PC-3 (cell line): ENCODE measurements at places on chromosomes 13 and 19. TPM values are rescaled to one million over a fixed set of nuclear protein-coding genes. Genes with fewer than 3 reads are reported as not detected.

GRCh38 chr13:69948016-69948415 is 159.6 kb upstream of the ATXN8OS start:
- DNase-seq = no peak

GRCh38 chr19:42301646-42302203 is at the start of gene PRR19:
PRR19 (plus strand) TSS chr19:42302132; CDS start chr19:42309585, 7,453 bp downstream.
- no peak for DNase-seq

GRCh38 chr19:43316591-43317319 is 36.7 kb upstream of the CD177 start:
- peak; percentile 87 for DNase-seq

DNA sequence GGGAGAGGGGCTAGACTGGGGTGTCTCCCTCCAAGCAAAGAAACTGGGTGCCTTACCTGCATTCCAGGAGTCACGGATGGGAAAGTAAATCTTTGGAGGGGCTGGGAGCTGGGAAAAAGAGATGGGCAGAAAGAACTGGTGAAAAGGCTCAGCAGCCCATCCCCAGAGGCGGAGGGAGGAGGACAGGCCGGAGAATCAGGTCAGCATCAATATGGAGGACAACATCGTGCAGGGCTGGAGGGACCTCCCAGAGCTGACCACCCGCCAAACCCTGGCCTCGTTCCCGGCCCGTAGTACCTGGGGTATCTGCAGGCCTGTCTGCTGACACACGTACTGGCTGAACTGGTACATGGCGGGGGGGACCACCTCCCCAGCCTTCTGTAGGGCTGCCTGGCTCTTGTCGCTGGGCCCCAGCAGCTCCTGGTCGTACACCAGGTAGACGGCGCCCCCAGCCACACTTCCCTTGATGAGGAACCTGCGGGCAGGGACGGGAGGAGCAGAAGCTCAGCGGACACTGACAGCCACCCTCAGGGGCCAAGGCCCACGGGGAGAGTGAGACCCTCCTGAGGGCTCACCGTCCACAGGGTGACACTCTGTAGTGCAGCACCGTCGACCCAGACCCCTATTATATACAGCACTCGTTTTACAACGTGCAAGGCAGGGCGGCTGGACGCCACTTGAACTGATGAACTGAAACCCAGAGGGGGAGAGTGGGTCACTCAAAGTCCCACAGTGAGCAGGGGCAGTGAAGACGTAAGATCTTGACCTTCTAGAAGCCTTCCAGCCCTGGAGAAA is 830 bp downstream of the MICOS13 start:
- DNase-seq = no peak

DNA sequence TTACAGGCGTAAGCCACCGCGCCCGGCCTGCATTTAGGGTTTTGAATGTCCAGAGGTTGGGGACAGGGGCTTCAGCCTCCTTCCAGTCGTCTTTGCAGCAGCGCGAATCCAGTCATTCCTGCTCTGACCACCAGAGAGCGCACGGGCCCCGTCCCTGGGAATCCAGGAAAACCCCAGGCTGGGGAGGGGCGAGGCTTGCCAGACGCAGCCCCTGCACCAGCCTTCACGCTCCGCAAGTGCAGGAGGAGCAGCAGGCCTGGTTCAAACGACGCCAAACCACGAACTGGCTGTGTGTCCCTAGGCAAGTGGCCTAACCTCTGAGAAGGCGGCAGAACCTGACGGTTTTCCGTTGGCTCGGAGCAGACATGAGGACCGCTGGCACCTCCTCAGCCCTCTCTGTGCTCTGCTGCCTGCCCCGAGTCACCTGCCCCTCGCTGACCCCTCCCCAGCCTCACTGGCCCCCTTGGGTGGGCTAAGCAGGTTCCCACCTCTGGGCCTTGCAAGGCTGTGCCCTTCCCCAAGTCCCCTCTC is 2.0 kb upstream of the RNF126 start:
- DNase-seq = peak; percentile 82

- DNase-seq = no peak
Observed at GRCh38 chr13:97318532-97318931, 96.4 kb downstream of the MBNL2 start.

GRCh38 chr19:296476-297225 is 5.4 kb upstream of the PLPP2 start:
- DNase-seq = no peak

DNA sequence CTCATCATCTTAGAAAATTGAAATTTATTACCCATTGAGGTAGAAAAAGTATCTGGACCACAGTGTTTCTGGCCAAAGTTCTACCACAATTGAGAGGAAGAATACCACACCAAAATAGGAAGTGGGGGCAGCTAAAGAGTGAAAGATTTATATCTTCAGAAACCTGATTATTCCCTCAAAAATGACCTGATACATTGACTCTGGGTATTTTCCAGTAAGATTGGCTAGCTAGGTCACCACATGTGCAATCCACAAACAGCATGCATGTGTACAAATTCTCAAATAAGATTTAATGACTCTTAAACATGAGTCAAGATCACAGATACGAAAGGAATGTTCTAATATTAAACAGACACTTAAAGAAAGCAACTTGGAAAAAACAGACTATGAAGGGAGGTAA is 1516.2 kb upstream of the PCDH20 start:
- DNase-seq = peak; percentile 33

- peak; percentile 90 for DNase-seq
Observed at GRCh38 chr13:110346661-110347067, 39.6 kb downstream of the COL4A2 start.

DNA sequence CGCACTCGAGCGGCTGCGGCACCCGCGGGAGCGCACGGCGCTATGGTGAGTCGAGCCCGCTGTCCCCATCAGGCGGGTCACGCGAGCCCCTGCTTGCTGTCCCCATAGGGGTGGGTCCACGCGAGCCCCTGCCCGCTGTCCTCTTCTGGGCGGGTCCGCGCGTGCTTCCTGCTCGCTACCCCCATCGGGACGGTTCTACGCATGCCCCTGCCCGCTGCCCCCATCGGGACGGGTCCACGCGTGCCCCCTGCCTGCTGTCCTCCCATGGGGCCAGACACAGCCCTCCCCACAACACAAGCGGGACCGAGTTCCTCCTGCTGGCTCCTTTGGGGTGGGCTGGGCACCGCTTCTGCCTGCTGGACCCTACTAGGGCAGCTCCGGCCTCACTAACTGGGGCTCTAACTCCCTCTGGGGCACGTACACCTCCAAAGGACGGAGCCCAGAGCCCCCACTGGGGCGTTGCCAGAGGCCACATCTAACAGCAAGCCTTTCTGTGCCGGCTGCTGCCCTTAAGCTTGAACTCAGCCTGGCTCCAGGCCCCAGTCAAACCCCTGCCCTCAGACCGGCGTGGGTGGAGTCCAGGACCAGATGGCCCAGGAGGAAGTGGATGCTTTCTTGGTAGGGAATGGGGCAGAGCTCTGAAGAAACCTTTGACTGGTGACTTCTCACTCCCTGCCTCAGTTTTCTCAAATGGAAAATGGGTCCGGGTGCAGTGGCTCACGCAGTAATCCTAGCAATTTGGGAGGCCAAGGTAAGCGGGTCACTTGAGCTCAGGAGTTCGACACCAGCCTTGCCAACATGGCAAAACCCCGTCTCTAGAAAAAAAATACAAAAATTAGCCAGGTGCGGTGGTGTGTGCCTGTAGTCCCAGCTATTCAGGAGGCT is 722 bp downstream of the COLGALT1 start:
- DNase-seq = peak; percentile 43

DNA sequence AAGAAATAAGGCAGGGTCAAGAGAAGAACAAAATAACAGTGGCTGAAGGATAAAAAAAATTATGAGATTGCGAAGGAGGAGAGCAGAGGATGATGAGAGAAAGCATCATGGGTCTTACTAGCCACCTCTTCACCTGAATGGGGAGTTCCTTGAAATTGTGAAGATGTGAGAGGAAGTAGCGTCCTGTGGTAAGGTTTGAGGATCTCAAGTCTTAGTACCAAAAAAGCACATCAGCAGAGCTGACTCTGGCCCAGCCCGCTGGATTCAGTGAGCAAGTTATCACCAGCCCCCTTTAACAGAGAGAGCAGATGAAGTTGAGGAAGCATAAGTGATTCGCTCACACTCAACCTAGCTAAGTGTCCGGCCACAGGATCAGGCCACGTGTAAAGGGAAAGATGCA is 61.8 kb downstream of the RXFP2 start:
- no peak for DNase-seq

GRCh38 chr13:46903748-46904147 is 6.9 kb upstream of the HTR2A start:
- DNase-seq = peak; percentile 37

GRCh38 chr13:24159357-24159756 is 1.2 kb upstream of the SPATA13 start:
- DNase-seq = no peak

- DNase-seq = no peak
Observed at GRCh38 chr19:38310279-38310670, 5.5 kb downstream of the YIF1B start.

DNA sequence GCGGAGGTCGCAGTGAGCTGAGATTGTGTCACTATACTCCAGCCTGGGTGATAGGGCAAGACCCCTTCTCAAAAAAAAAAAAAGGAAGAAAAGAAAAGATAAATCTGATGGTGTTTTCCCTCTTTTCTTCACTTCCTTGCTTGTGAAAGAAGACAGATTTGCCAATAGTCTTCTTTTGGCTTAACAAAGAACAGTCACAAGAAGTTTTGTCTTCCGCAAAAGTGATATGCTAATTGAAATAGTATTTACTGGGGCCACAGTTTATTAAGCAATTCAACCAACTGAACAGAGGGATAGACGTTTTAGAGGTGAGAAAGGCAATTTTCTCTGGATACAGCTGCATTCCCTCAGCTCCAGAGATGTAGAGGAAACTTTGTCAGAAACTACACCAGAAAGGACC is 22.9 kb upstream of the PLAUR start:
- no peak for DNase-seq

- DNase-seq = peak; percentile 53
Observed at GRCh38 chr13:41813426-41813825, 147.5 kb downstream of the VWA8 start.

GRCh38 chr13:68261105-68261504 is 1031.0 kb upstream of the PCDH9 start:
- DNase-seq = no peak

GRCh38 chr19:54153731-54154326 is 5.7 kb downstream of the LENG1 start:
- DNase-seq = no peak

DNA sequence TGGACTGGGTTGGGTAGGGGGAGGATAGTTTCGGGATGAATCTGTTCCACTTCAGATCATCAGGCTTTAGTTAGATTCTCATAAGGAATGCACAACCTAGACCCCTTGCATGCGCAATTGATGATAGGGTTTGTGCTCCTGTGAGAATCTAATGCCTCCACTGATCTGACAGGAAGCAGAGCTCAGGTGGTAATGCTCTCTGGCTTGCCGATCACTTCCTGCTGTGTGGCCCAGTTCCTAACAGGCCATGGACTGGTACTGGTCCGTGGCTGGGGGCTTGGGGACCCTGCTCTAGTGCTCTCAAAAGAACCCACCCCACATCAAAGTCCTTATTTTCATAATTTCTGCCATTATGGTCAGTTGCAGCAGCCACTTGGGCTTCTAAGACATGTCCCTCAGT is 30.1 kb downstream of the DNAJC3 start:
- DNase-seq = no peak

DNA sequence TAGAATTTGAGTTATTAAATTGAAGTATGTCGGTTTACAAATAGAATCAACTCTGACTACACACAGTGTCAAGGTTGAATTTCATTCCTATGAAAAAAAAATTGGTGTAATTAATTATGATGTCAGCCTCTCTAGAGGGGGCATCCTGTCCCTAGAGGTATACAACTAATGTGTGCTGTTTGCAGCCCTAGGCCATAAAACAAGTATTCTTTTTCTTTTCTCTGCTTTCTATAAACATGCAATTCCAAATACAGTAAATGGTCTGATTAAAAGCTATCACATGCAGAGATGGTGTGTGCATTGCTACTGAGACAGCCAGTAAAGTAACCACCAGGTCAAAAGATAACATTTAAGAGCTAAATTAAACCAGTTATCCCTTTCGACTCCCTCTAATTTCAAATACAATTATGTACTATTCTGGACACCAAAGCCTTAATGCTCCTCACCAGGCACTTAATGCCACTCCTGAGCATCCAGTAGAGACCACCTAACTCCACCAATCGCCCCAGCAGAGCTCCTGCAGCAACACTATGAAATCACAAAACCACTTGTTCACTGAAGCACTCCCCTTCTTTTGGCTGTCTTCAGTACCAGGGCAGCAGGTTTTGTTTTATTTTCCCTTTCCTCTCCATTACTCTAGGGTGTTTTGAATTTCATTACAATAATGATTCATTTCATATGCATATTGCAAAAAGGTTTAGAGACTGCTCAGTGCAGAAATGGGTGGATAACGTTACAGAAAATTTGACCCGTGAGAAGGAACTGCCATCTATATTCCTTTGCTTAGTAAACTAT is 426.9 kb downstream of the PCDH9 start:
- DNase-seq = no peak

DNA sequence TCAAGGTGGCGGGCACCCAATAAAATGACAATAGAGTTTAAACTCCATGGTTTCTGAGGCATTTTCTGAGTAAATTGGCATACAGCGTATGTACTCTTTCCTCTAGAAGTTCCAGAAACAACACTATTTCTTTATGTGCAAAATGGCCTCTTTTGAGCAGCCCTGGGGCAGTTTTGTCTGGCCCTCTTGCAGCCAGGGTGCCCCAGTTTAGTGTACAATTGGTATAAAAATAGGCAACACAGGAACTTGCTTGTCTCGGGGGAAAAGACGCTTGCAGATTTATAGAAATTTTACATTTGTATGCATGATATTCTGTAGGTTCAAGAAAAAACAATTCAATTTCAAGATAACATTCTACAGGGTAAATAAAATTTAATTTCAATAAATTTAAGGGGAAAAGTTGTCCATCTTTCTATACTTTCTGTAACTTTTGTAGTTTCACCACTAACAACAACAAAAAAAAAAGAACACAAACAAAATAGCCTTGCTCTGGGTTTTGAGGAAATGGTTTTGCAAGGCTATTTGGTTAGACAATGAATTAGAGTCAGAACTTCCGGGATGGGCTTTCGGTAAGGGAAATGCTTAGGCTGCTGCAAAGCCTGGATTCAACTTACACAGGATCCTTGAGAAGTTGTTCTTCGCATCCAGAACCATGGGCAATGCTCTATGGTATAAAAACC is 45.3 kb downstream of the LRCH1 start:
- DNase-seq = no peak

GRCh38 chr13:72166102-72166650 is 299.2 kb upstream of the DACH1 start:
- DNase-seq = peak; percentile 62

- no peak for DNase-seq
Observed at GRCh38 chr19:32252333-32252669, 93.1 kb upstream of the ZNF507 start.

- DNase-seq = no peak
Observed at GRCh38 chr13:50691176-50691680, 152.3 kb downstream of the DLEU7 start.

- DNase-seq = peak; percentile 43
Observed at GRCh38 chr13:90154311-90154960, 1193.1 kb upstream of the MIR17HG start.

- peak; percentile 38 for DNase-seq
Observed at GRCh38 chr13:110173247-110173818, 133.6 kb downstream of the COL4A1 start.

The ZNF177 gene
- 1.3 and 1.4 TPM in 2 replicates for total RNA-seq

The ADGRL1 gene
- 37.2 and 39.3 TPM in 2 replicates for total RNA-seq

The NDFIP2 gene
- total RNA-seq = 17.9 and 19.5 TPM in 2 replicates

The OR4F17 gene
- 0.15 TPM in 1 of 2 replicates, not detected in the other for total RNA-seq

The KCTD12 gene
- 7.0 and 7.8 TPM in 2 replicates for total RNA-seq

The CPB2 gene
- total RNA-seq = not detected in 2 replicates

The ZNF808 gene
- 9.4 and 14.3 TPM in 2 replicates for total RNA-seq

The ZNF555 gene
- 0.75 and 0.84 TPM in 2 replicates for total RNA-seq

The KLK10 gene
- total RNA-seq = 1.2 and 2.9 TPM in 2 replicates

The KLHL1 gene
- total RNA-seq = not detected in 2 replicates
